CD4-positive, alpha-beta T cell treated with Interleukin-15 for 1 hour (primary cell): ENCODE measurements at places on chromosomes 1 and 21.

DNA sequence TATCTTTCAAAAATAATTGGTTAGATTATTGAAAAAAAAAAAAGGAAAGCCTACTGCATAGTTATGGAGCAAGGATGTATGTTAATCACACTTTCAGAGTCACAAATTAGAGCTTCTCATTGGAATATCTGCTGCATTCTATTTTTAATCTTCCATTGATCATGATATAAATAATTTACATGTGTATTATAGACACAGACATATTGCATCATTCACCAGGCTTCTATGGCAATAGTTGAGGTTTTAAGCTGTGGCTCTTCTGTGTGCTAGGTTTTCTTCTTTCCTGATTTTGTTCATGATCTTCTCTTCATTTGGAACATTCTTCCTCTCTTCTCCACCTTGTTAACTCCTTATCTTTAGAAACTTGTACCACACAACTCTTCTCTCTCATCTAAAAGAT lies 123.2 kb upstream of the HMCN1 start:
- DNase-seq = no peak

GRCh38 chr1:1222575-1223225 lies 8.7 kb upstream of the TNFRSF4 start:
- DNase-seq = no peak

GRCh38 chr1:7235871-7236517 lies 450.7 kb downstream of the CAMTA1 start:
- DNase-seq = no peak

DNA sequence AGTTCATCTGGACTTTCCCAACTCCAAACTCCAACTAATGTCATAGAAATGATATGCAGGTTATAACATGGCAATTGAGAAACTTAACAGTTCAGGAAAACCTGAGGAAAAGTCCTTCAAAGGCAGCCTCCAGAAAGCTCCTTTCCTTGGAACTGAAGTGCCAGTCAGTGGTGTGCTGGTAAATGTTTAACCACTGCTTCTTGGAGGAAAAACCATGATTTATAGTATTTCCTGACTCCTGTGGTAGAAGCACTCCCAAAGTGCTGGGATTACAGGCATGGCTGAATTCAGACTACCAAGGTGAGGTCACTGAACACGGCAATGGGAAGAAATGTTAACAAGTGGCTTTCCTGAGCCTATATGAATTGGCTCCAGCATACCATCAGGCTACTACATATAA lies 26.7 kb upstream of the ZNHIT6 start:
- DNase-seq = no peak

DNA sequence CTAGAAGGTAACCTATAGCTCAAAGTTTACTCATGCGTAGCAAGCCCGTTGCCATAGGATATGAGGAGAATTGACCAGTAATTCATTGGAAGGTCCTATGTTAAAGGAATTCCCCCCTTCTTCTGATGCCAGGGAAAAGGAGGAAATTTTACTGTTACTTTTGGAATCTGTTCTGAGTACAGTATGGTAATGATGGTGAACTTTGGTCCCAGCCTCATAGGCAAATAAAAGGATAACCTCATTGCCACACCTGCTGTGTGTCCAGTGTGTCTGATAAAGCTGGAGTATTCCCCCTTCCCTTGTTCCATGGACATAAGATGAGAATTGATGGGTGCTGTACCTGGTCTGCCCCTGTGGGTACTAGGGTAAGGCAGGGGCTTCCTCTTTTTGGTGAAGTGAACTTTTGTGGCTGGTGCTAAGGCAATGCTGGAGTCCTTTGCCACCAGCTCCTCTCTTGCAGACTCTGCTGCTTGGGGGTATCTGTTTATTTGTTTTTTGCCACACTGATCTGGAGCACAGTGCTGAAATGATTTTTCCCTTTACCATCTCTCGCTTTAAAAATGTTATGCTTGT lies 22.2 kb downstream of the MPZ start:
- no peak for DNase-seq

- no peak for DNase-seq
These were observed 376 bp downstream of the SF3A3 start for GRCh38 chr1:37989361-37989930.

DNA sequence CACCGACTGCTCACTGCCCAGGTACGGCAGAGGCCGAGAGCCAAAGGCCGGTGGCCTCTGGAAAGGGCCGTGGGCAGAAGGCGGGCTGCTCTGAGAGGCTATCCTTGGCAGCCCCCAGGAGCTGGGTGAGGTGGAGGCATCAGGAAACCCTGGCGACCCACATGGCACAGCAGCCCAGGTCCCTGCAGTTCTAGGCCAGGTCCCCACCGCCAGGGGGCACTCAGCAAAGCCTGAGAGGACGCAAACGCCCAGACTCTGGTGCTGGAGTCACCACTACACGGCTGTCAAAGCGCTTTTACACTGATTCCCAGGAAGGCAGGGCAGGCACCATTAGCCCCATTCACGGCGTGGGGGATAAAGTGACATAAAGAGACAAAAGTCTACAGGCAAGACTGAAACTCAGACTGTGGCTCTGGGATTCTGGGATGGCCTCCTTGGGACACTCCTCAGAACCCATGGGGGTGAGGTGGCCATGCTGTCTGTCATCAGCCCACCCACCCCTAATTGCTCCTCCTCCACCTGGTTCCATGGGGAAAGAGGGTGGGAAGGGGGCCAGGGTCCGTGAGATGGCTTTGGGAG lies 4.9 kb downstream of the PLEKHG5 start:
- peak; percentile 78 for DNase-seq

DNA sequence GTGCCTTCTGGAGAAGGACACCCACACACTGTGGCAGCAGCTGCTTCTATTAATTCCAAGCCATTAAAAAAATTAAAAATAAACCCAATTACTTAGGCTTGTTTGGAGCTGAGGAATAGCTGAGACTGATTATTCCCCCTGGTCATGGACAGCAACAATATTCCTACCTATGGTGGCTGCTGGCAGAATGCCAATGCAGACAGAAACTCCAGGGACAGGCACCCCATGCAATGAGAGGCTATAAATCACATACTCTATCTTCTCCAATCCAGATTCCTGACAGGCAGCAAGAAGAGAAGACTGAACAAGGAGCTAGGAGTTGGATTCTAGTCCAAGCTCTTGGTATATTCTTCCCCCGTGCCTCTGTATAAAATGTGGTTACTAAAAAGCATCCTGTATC lies 275.4 kb upstream of the BEND5 start:
- DNase-seq = no peak

DNA sequence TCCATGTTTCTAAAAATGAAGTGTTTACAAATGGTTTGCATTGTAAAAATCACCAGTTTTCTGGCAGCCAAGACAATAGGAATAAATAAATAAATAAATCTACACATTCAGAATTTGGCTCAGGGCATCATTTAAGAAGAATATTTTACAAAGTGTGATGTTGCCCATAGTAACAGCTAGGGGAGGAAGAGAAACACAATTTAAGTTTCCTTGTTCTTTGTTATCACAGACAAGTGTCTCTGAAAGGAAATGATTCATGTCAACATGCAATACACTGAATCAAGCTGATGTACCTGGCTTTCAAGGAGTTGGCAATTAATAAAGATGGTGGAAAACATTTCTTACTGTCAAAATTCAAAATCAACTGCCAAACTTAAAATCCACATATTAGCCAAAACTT lies 74.7 kb downstream of the LHX8 start:
- no peak for DNase-seq

DNA sequence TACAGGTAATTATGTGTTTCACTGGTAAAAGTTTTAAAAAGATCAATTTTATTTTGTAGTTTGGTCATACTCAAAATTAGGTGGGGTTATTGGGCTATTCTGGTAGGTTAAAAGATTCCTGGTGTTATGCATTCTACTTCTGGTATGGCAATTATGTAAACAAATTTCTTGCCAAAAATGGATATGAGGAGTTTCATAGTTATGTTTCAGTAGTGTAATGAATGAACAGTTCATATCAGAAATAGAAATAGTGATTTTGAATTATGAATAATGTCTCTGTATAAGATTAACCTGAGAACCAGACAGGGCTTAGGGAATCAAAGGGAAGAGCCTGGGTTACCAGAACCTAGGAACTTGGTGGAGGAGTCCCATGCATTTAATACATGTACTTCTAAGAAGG lies 15.9 kb downstream of the ATF6 start:
- DNase-seq = no peak

DNA sequence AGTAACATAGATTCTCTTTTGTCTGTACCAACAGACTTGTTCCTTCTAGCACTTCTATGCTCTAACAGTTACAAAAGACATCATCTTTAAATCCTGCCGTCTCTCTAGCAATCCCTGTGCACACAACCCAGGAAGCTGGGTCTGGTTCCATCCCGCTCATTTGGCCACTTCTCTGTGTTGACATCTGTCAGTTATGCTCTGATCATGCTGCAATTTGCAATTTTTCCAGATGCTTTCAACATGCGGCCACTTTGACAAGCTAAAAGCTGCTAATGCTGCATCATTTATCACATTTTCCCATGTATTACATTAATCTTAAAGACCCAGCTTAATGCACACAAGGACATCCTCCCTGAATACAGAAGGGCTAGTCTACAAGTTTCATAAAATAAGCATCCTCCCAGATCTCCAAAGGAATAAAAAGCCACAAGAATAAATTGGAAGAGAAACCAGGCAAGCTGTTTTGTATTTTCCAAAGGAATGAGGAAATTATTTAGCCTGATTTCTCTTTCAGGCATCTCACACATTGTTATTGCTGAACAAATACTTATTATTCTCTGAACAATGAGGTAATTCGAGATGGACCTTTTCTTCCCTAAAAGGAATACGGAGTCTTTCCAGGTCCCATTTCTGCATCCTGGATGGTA lies 19.0 kb upstream of the LRRC52 start:
- DNase-seq = no peak

DNA sequence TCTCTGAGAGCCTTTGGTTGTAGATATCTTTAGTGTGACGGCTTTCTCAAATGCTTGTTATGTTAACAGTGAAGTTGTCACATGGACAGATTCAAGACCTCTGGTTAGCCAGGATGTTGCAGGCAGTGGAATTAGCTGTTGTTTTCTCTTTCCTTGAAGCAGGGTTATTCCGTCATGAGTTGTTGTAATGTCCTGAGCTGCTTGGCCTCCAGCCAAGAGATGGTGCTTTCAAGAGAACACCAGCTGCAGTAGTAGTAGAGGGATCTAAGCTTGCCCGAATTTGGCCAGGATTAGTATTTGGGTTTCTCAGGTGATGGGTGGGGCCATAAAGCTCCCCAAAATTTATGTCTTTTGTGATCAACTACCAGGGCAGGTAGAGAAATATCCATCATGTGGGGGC lies 13.4 kb downstream of the KCNE1 start:
- no peak for DNase-seq

GRCh38 chr21:42392731-42393442 lies 3.0 kb downstream of the TMPRSS3 start:
- DNase-seq = no peak

GRCh38 chr1:235852887-235853286 lies 13.8 kb downstream of the LYST start:
- no peak for DNase-seq

DNA sequence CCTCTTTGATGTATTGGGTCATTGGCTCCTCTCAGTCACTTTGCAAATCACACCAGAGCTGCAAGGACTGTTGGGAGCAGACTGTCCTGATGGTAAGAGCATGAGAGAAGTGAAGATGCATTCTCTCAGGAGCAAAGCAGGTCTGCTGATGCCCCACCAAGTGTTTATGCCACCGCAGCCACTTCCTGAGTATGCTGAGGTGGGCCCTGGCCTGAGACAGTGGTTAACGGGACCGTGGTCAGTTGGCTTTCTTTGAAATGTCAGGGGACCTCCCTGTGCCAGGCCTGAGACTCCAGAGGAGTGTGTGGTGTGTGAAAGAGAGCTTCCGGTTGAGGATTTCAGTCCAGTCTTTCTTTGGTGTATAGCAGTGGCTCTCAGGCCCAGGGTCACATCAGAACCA lies 79.4 kb downstream of the SPATA46 start:
- no peak for DNase-seq

DNA sequence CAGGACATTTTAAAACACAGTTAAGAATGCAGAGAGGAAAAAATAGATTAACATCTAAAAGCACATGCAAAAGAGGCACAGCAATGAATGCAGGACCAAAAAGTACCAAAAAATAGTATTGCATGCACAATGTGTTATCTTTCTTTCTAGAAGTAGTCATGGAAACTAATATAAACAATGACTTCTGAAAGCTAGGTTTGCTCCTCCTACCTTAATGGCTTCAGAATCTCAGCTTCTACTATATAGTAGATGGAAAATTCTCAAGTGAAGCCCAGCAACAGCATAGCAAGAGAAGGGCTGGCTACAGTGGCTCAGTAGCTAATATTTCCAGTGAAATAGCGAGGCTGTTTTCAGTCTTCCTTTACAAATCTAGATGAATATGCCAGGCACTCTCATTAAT lies 125.1 kb downstream of the CRB1 start:
- DNase-seq = no peak

DNA sequence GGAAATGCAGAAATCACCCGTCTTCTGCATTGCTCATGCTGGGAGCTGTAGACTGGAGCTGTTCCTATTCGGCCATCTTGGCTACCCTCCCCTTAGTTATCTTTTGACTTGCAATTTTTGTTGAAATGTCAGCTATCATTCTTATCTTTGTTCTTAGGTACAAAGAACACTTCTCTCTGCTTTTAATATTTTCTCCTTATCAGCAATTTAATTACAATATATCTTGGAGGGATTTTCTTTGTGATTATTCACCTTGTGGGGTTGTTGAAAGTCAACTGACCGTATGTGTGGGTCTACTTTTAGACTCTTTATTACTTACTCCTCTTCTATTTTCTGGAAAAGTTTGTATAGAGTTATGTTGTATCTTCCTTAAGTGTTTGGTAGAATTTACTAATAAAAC lies 43.1 kb upstream of the PKP1 start:
- no peak for DNase-seq
